ENCODE measurements at places on chromosomes 1 and 21. TPM values are rescaled to one million over a fixed set of nuclear protein-coding genes. Genes with fewer than 3 reads are reported as not detected.

Gene OLFML3
- total RNA-seq, result 153 TPM

Gene HDGF
- 222 TPM for total RNA-seq

Gene PROK1
- not detected for total RNA-seq

Gene KCNA2
- not detected for total RNA-seq

Gene GPA33
- not detected for total RNA-seq

Gene CFHR4
- not detected for total RNA-seq

Gene ANKRD45
- not detected for total RNA-seq

Gene CFAP74
- not detected for total RNA-seq

Gene KCNK2
- total RNA-seq, result 7.8 TPM

Gene HSD3B2
- total RNA-seq, result not detected

Gene KLF17
- not detected for total RNA-seq

Gene TSEN15
- 47.3 TPM for total RNA-seq

Gene TSHB
- not detected for total RNA-seq

Gene ID3
- total RNA-seq, result 41.8 TPM

All from myometrial cell (primary cell).